Fibroblast of villous mesenchyme (primary cell): ENCODE measurements at places on chromosomes 5 and 9. TPM values are rescaled to one million over a fixed set of nuclear protein-coding genes. Genes with fewer than 3 reads are reported as not detected.

The SLC6A3 gene
- not detected in 2 replicates for total RNA-seq

- no peak for DNase-seq
These were observed 25.9 kb upstream of the POMT1 start for GRCh38 chr9:131476777-131477345.

DNA sequence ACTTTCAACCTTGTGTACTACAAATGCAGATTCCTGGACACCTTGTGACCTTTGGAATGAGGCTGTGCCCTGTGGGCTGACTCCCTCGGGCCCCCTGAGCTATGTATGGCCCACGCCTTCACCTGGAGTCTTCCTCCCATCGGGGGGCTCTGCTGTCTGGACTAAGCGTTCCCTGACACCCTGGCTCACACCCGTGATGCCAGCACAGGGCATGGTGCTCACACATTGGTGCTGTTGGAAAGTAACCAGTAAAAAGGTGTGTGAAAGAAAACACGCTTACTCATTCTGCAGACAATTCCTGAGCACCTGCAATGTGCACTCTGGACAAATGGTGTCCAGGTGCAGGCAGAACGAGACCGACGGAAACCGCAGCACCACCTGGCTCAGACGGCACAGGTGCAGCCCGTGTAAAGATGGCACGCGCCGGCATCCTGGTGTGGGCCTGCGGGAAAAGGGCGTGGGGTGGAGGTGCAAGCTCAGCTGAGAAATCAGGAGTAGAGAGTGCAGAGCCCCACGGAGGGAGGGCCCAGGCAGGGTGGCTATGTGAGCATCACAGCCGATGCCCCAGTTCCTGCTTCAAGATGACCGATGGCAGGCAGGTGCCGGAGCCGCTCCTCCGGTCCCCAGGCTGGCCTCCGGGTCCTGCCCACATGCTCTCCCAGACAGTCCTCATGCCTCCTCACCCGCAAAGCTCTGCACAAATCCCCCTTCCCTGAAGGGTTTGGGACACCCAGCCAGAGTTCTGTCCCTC lies 11.0 kb downstream of the LPCAT1 start:
- DNase-seq: no peak

The PCDHA3 gene
- under 0.01 and 0.32 TPM in 2 replicates for total RNA-seq

- DNase-seq: no peak
These were observed 80.3 kb downstream of the SGCD start for GRCh38 chr5:156407251-156407650.

The HCN1 gene
- total RNA-seq: under 0.01 TPM in 2 replicates

The ORM2 gene
- total RNA-seq: not detected in 2 replicates

DNA sequence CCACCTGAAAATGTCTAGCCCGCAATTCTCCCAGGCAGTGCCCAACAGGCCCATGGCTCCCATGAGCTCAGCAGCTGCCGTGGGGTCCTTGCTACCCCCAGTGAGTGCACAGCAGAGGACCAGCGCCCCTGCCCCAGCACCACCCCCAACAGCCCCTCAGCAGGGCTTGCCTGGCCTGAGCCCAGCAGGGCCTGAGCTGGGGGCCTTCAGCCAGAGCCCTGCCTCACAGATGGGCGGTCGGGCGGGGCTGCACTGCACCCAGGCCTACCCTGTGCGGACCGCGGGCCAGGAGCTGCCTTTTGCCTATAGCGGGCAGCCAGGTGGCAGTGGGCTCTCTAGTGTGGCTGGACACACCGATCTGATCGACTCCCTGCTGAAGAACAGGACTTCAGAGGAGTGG lies 19.3 kb upstream of the LTC4S start:
- no peak for DNase-seq

The TXNDC8 gene
- total RNA-seq: not detected in 2 replicates

DNA sequence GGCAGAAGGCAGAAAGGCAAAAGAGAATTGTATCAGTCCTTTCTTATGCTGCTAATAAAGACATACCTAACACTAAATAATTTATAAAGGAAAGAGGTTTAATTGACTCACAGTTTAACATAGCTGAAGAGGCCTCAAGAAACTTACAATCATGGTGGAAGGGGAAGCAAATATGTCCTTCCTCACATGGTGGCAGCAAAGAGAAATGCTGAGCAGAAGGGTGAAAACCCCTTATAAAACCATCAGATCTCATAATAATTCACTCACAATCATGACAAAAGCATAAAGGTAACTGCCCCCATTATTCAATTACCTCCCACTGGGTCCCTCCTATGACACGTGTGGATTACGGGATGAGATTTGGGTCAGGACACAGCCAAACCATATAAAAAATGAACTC lies 312.5 kb upstream of the PTGER4 start:
- no peak for DNase-seq

GRCh38 chr9:7146582-7146981 lies 388.8 kb downstream of the KDM4C start:
- DNase-seq: peak; percentile 2

The ENHO gene
- not detected in 2 replicates for total RNA-seq

DNA sequence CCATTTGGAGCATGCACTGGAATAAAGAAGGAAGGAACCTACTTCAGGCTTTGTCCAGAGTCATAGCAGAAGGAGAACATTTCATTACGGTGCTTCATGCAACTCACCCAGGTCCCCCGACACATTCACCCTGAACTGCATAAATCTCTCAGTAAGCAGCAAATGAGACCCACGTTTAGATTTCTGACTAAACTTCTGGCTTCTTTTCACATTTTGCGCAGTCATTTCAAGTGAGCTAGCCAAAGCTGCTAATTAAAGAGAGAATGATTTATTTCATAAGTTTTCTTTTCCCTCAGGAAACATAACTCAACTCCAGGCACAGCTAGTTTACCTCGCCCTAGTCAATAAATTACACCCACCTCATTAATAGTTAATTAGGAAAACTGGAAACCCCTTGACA lies 88.6 kb upstream of the GAS1 start:
- DNase-seq: peak; percentile 47

DNA sequence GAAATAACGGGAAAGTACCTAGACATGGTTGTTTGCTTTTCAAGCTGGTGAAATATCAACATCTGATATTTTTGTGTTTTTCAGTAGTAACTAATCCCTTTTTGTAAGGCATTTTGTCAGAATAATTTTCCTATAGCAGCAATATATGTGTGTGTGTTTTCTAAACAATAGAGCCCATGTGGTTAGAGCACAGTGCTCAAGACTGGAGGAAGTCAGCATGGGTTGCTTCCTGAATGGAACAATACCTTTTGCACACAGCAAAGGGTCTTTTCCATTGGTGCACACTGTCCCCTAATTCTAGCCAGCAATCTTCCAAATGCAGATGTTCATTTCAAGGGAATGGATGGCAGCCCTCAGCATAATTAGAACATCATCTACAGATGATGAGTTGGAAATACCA lies 270.1 kb downstream of the AOPEP start:
- DNase-seq: no peak

The DDX4 gene
- total RNA-seq: not detected in 2 replicates

The ZDHHC11 gene
- total RNA-seq: 0.64 and 0.86 TPM in 2 replicates

DNA sequence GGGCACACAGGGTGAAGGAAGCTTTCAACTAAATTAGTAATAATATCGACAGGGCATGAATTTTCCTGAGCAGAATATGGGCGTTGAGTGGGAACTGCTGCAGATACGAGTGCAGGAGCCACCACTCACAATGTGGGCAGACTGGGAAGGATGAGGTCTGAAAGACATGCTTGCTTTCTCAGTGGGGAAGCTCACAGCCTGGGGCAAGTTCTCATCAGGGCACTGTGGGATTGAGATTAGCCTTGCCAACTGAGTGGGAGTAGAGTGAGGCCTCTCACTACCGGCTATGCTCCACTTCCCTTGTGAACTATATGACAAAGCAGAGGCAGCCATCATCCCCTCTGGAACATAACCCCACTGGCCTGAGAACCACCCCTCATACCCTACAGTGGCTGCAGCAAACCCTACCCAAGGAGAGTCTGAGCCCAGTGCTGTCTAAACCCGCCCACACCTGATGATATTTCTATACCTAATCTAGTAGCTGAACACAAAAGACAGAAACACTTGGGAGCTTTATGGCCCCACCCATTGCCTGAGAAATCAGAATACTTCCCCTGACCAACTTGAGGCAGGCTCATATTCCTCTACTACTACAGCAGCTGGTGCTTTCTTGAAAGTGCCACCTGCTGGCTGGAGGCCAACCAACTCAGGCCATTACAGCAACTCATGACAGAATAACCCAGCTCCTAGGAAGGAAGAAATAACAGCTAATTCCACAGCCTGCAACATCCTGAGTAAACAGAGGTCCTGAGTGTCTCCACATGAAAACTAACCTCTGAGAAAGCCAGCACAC lies 173.7 kb upstream of the SPEF2 start:
- DNase-seq: no peak

GRCh38 chr5:119287547-119288111 lies 68.2 kb upstream of the TNFAIP8 start:
- peak; percentile 92 for DNase-seq

DNA sequence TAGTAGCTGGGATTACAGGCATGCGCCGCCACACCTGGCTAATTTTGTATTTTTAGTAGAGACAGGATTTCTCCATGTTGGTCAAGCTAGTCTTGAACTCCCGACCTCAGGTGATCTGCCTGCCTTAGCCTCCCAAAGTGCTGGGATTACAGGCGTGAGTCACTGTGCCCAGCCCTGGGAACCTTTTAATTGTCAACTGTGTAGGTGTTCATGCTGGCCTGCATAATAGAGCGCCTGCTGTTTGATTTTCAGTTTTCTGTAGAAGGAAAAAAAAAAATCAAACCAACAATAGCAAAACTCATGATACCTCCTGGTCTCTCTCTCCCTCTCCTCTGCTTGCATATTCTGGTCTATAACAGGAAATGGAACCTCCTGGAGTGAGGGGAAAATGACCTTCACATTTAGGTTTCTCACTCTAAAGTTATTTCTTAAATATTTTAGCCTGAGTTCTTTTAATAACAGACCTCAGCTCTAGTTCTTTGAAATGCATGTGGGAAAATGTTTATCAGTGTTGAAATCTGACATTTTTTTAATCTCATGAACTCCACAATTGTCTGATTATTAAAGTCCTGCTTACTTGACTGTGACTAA lies 51.7 kb downstream of the EXOSC2 start:
- no peak for DNase-seq

DNA sequence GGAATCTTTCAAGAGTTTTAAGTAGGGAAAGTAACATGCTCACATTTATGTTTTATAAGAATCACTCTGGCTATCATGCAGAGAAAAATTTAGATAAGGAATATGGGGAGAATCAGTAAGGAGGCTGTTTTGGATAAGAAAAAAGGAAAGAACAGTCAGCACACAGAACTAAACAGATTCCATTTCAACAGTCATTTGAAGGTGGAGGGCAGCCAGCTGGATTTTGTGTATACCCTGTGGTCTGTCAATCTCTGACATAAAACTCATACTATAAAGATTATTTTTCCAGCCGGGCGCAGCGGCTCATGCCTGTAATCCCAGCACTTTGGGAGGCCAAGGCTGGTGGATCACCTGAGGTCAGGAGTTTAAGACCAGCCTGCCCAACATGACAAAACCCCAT lies 64.2 kb downstream of the PCA3 start:
- no peak for DNase-seq

GRCh38 chr9:90815183-90815943 lies 13.7 kb downstream of the SYK start:
- DNase-seq: no peak

GRCh38 chr9:32581512-32582143 lies 8.7 kb upstream of the NDUFB6 start:
- peak; percentile 67 for DNase-seq

DNA sequence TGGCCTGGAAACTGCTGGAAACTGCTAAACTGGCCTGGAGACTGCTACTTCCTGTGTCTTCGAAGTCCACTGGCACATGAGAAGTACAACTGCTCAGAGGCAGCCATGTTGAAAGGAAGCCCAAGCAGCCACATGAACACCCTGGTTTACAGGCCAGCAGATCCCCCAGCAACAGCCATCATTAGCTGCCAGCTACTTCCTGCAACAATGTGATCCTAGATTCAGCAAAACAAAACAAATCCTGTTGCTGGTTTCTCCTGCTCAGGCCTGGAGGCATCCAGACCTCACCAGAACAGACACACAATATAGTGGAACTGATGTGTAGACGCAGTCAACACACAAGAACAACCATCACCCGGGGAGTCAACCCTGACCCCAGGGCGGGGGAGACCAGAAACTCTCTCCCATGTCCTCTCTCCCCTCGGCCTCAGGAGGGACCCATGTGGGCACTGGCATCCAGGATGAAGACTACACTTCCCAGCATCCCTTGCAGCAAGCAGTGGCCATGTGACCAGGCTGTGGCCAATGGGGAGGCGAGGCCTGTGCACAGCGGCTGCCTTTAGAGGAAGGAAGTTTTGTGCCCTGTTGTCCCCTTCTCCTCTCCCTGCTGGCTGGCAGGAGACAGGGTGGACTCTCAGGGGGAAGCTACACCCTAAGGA lies 9.2 kb upstream of the LCN15 start:
- no peak for DNase-seq

DNA sequence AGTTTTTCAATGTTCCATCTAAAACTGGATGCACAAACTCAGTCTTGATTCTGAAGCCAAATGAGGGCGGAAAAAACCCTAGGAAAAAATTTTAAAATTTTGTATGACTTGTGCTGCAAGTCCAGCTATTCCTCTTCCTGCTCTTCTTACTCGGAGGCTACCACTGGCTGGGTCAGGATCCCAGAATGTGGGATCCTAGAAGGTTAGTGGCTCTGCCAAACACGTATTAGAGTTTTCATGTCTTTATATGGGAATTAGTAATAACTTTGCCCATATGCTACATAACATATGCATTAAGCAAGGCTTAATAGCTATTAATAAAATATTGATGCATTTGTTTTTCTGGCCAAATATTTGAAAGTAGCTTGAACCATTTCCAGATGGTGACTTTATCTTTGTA lies 458.3 kb downstream of the AGTPBP1 start:
- DNase-seq: no peak

DNA sequence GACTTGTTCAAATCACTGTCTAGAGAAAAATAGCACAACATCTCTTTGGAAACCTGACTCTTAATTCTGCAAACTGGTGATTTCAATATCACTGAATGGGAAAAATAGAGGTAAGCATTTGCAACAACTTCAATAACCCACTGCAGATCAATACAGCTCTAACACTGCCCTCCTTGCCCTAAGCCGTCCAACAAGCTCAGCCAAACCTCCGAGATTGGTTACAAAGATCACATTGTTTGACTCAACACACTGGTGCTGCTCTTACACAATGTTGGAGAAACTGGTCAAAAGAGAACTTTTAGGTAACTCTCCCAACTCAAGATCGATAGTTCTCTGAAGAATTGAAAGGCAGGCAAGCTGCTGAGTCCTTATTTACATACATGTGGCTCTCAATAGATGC lies 150.4 kb downstream of the SPOCK1 start:
- DNase-seq: no peak

GRCh38 chr9:71793386-71794105 lies 25.2 kb upstream of the CEMIP2 start:
- no peak for DNase-seq
